Activated effector memory CD4-positive, alpha-beta T cell treated with anti-CD3 and anti-CD28 coated beads, Interleukin-2, amount 50 U/mL, for 16 hours (primary cell): ENCODE measurements at places on chromosomes 3 and 15.

GRCh38 chr3:11248596-11248995 lies 23.6 kb upstream of the ATG7 start:
- DNase-seq = no peak

DNA sequence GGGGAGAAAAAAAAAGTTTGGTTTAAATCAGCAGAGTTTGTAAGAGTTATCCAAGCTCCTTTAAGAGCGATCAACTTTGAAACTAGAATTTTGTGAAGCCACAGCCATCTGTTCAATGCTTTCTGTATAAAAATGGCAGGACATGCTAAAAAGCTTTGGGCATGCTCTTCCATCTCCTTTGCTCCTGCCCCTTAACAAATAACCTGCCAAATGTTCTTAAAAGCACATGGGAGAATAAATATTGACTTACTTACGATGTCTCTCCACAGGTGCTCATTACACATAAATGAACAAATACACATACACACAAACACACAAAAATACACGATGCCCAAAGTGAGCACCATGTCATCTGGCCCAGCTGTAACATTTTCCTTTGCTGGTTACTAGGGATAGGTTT lies 211.8 kb upstream of the DPH6 start:
- no peak for DNase-seq

DNA sequence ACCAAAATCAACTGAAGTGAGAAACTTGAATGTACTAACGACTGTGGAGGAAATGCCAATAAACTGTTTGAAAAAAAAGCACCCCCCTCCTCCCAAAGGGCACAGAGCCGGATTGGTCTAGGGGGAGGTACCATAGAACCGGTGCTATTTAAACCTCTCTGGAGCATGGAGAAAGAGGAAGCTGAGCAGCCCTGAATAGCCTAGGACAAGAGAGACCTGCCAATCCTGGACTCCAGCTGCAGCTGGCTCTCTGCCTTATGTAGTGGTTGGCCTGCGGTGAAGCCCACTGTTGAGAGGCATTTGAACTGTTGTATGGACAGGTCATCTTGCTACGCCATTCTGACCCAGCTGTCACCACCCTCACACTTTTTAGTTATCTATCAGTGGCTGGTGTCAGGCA lies 1.5 kb upstream of the SH3GL3 start:
- no peak for DNase-seq

DNA sequence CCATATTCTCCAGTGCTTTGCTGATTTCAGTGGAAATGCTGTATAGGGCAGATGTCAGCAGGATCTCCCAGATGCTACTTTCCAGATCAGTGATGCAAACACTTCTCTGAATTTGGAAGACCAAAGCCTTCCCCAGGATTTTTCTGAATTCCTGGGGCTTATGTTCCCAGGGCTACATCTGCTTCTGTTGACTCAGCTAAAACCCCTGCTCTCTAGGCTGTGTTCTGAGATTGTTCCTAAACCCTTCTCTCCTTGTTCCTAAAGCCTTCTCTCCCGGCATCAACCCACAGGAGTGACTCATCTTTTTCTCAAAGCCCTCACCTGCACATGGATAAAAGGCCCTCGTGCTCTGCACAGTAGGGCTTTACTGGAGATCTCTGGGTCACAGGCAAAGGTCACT lies 35.5 kb downstream of the FAH start:
- no peak for DNase-seq

GRCh38 chr3:159030886-159031679 lies 229.2 kb downstream of the MFSD1 start:
- no peak for DNase-seq

GRCh38 chr3:7615043-7615442 lies 754.1 kb downstream of the GRM7 start:
- DNase-seq = no peak

GRCh38 chr3:24608701-24609390 lies 114.2 kb upstream of the THRB start:
- DNase-seq = no peak
